ENCODE measurements at places on chromosomes 6 and 20. TPM values are rescaled to one million over a fixed set of nuclear protein-coding genes. Genes with fewer than 3 reads are reported as not detected.

The NFKBIL1 gene
- total RNA-seq, result 19.8 TPM

GRCh38 chr6:15107644-15108382 lies 138.1 kb upstream of the JARID2 start:
- H3K4me3 ChIP-seq, result no peak overlapping the region
- no peaks in the 10 kb centered on the region for H3K4me1 ChIP-seq
- no peak for DNase-seq

The RSPH9 gene
- 0.23 TPM for total RNA-seq

- no peak overlapping the region for H3K27ac ChIP-seq
- H3K4me3 ChIP-seq, result no peak overlapping the region
- H3K4me1 ChIP-seq, result no peaks in the 10 kb centered on the region
- no peaks in the 10 kb centered on the region for H3K27me3 ChIP-seq
These were observed 388.8 kb downstream of the THBS2 start for GRCh38 chr6:168864541-168865460.

The MSH5 gene
- 15.1 TPM for total RNA-seq

- no peaks in the 10 kb centered on the region for H3K27me3 ChIP-seq
- H3K36me3 ChIP-seq, result no peaks in the 10 kb centered on the region
- H3K27ac ChIP-seq, result no peak overlapping the region
- H3K4me1 ChIP-seq, result no peaks in the 10 kb centered on the region
- peak overlapping the region; percentile 65 for H3K4me3 ChIP-seq
These were observed 679 bp upstream of the RING1 start for GRCh38 chr6:33207552-33208090.

GRCh38 chr6:137808836-137809315 lies 58.2 kb upstream of the TNFAIP3 start:
- H3K27ac ChIP-seq, result no peak overlapping the region
- H3K27me3 ChIP-seq, result no peaks in the 10 kb centered on the region

- H3K27me3 ChIP-seq, result no peaks in the 10 kb centered on the region
- H3K36me3 ChIP-seq, result peaks cover 6% of the 10 kb centered on the region
- no peak overlapping the region for H3K27ac ChIP-seq
- H3K4me3 ChIP-seq, result no peak overlapping the region
These were observed 3.2 kb downstream of the ZKSCAN4 start for GRCh38 chr6:28248916-28249315.

The SAPCD1 gene
- 0.68 TPM for total RNA-seq

- no peak overlapping the region for H3K27ac ChIP-seq
- no peaks in the 10 kb centered on the region for H3K36me3 ChIP-seq
- no peak overlapping the region for H3K4me3 ChIP-seq
- no peaks in the 10 kb centered on the region for H3K27me3 ChIP-seq
- H3K4me1 ChIP-seq, result no peaks in the 10 kb centered on the region
These were observed 148.0 kb downstream of the TMEM200A start for GRCh38 chr6:130513770-130514169.

The SLC25A27 gene
- 45.9 TPM for total RNA-seq

The ADAM33 gene
- total RNA-seq, result 96.8 TPM

GRCh38 chr20:20003031-20003954 lies 13.9 kb upstream of the NAA20 start:
- no peaks in the 10 kb centered on the region for H3K4me1 ChIP-seq
- H3K27ac ChIP-seq, result peak overlapping the region; percentile 82
- DNase-seq, result no peak
- peak overlapping the region; percentile 21 for H3K4me3 ChIP-seq

The NKX2-2 gene
- not detected for total RNA-seq

The MOXD1 gene
- 1.0 TPM for total RNA-seq

DNA sequence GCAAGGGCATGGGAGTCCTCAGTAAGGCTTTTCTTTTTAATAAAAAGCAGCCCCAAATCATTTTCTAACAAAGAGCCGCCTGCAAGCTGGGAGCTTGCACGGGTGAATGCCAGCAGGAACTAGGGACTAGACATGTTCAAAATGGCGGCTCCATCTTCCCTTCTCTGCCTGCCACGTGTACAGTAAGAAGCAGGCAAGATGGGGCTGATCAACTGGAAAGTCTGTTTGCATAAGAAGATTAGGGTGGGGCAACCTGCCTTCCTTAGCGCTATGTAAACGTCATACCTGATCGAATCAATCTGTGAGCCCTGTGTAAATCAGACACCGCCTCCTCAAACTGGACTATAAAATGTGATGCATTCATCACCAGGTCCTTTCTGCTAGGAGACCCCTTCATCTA lies 299.4 kb upstream of the SOX4 start:
- no peaks in the 10 kb centered on the region for H3K4me1 ChIP-seq
- no peaks in the 10 kb centered on the region for H3K36me3 ChIP-seq
- H3K4me3 ChIP-seq, result no peak overlapping the region
- H3K27me3 ChIP-seq, result no peaks in the 10 kb centered on the region
- no peak overlapping the region for H3K27ac ChIP-seq

The OR2H2 gene
- total RNA-seq, result not detected

DNA sequence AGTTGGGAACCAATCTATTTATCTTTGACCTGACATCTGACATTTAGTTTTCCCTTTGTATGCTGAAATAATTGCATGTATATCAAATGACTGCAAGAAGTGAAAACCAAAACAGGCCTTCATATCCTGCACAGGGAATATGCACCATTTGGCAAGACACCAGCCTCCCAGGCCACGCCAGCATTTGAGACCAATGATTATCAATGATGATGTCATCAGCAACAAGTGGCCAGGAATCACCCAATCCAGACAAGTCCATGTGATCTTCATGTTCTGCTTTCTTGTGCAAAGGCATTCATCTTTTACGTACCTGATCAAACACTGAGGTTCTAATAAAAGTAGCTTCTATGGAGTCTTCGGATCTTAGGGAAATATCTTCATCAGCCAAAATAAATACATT lies 107.4 kb upstream of the TENT5A start:
- H3K27ac ChIP-seq, result peak overlapping the region; percentile 37
- peak; percentile 83 for DNase-seq
- no peak overlapping the region for H3K4me3 ChIP-seq
- H3K4me1 ChIP-seq, result peaks cover 22% of the 10 kb centered on the region
- H3K27me3 ChIP-seq, result no peaks in the 10 kb centered on the region

GRCh38 chr6:126341126-126341525 lies 1.2 kb downstream of the CENPW start:
- H3K27me3 ChIP-seq, result no peaks in the 10 kb centered on the region
- no peak overlapping the region for H3K4me3 ChIP-seq
- H3K27ac ChIP-seq, result no peak overlapping the region
- no peaks in the 10 kb centered on the region for H3K4me1 ChIP-seq

- H3K27ac ChIP-seq, result no peak overlapping the region
- no peak overlapping the region for H3K4me3 ChIP-seq
- no peaks in the 10 kb centered on the region for H3K27me3 ChIP-seq
- no peak for DNase-seq
These were observed 190.8 kb upstream of the LAMP5 start for GRCh38 chr20:9323622-9324021.

GRCh38 chr20:46025376-46025783 lies 3.6 kb upstream of the SLC12A5 start:
- no peaks in the 10 kb centered on the region for H3K27me3 ChIP-seq
- H3K36me3 ChIP-seq, result no peaks in the 10 kb centered on the region

The ERMARD gene
- 15.0 TPM for total RNA-seq

DNA sequence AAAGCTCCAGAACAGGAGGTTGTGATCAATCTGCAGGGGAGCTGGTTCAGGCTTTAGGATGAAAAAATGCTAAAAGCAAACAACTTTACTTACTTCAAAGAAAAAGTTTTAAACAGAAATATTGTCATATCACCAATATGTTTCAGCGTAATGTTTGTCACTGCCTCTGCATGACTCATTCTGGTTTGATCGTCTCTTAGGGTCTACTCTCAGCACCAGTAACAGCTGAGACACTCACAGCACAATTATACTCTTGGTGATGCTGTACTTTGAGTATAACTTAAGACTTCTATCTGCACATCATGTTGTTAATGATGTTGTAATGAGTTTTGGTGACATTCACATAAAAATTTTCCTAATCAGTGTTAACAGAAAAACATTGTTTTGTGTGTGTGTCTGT lies 665.4 kb downstream of the EPM2A start:
- no peak overlapping the region for H3K27ac ChIP-seq
- H3K27me3 ChIP-seq, result no peaks in the 10 kb centered on the region
- no peak for DNase-seq
- H3K36me3 ChIP-seq, result no peaks in the 10 kb centered on the region
- H3K4me1 ChIP-seq, result no peaks in the 10 kb centered on the region

The RWDD2A gene
- total RNA-seq, result 5.0 TPM

DNA sequence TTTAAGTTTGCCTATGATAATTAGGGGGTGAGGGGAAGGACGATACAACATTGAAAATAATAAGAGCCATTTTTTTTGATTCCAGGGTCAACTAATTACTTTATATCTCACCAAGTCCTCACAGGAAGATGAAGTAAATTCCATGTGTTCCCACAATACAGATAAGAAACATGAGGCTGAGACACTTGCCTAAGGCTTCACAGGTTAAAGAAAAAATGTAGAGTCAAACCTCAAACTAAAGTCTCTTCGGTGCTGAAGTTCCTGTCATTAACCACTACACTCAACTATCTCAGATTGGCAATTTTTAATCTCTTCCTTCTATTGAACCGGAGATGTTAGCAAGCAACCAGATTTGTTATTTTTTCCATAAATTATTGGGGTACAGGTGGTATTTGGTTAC lies 33.0 kb downstream of the MRAP2 start:
- peaks cover 5% of the 10 kb centered on the region for H3K4me1 ChIP-seq
- H3K36me3 ChIP-seq, result no peaks in the 10 kb centered on the region
- H3K27me3 ChIP-seq, result no peaks in the 10 kb centered on the region

The ARMH2 gene
- not detected for total RNA-seq

DNA sequence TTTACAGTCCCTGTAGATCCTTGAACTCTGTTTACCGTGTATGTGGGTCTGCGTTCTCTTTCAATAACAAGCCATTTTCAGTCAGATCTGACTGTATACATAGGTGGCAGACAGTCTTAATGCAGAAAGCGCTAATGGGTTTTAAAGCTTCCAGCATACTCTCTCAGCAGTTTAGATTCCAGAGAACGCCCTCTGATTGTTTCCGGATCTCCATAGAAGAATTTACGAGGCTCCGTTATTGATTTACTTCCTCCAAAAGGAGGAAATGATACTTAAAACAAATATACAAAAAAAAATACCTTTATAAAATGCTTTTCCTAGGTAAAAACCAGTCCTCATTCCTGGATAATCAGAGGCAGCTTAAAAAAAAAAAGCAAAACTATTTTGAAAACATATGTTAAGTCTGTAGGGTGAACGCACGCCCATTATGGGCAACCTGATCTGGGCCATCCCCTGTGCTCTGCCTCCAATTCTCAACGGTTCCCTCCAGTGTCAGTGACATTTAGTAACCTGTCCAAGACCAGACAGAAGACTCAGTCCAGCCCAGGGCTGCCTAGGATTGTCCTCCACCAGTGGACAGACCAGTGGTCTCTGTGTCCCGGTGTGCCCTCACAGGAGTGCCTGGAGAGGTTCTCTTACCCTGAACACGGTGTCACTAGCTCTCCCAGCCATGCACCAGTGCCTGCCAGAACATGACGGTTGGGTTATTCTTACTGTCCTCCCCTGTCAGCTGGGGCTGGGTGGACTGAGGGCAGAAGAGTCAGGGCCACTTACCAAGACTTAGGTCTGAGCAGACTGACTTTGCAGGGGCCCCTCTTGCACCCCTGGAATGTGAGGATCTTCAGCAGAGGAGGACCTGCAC lies 217.3 kb downstream of the ARID1B start:
- no peaks in the 10 kb centered on the region for H3K36me3 ChIP-seq
- no peak overlapping the region for H3K27ac ChIP-seq
- no peak overlapping the region for H3K4me3 ChIP-seq
- no peaks in the 10 kb centered on the region for H3K27me3 ChIP-seq
- DNase-seq, result no peak

GRCh38 chr6:120735641-120736040 lies 598.6 kb downstream of the TBC1D32 start:
- no peak overlapping the region for H3K4me3 ChIP-seq
- H3K27ac ChIP-seq, result no peak overlapping the region
- DNase-seq, result no peak
- no peaks in the 10 kb centered on the region for H3K36me3 ChIP-seq
- H3K4me1 ChIP-seq, result no peaks in the 10 kb centered on the region

The NKX2-4 gene
- total RNA-seq, result not detected

GRCh38 chr20:16107172-16107870 lies 465.9 kb downstream of the KIF16B start:
- H3K4me3 ChIP-seq, result no peak overlapping the region
- no peak overlapping the region for H3K27ac ChIP-seq
- H3K27me3 ChIP-seq, result no peaks in the 10 kb centered on the region
- DNase-seq, result no peak
- H3K4me1 ChIP-seq, result no peaks in the 10 kb centered on the region

GRCh38 chr6:42366999-42367352 lies 84.8 kb downstream of the TRERF1 start:
- no peak overlapping the region for H3K27ac ChIP-seq
- H3K4me3 ChIP-seq, result no peak overlapping the region
- DNase-seq, result no peak
- H3K4me1 ChIP-seq, result no peaks in the 10 kb centered on the region
- H3K36me3 ChIP-seq, result no peaks in the 10 kb centered on the region

DNA sequence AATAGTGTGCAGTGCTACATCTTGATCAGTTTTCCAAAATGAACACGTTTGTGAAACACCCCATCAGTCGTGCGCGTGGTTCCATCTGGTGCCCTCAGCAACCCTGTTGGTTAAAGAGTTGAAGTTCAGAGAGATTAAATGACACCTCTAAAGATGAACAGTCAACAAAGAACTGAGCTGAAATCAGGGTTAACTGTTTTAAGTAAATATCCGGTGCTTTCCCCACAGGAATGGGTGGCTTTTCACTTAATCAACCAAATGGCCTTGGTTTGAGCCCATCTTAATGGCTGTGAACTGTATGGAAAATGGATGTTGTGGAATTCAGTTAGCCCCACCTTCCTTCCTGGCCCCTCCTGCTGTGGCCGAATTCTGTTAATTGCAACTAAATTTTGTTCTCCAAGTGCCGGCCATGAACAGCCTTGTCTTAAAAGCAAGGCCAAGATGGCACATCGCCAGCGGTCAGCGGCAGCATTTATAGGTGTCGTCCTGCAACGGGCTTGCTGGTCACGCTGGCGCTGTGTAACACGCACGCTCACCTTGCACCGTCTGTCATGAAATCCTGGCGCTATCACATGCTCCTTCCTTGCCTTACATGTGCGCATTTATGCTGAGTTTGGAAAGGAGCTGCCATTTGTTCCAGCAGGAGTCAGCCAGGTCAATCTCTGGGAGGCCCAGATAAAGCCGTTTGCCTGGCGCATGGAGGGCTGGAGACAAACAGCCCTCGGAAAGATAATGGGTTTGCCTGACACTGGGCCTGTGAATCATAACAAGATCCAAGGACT lies 164.5 kb downstream of the ERMARD start:
- no peaks in the 10 kb centered on the region for H3K27me3 ChIP-seq
- H3K4me1 ChIP-seq, result no peaks in the 10 kb centered on the region
- no peaks in the 10 kb centered on the region for H3K36me3 ChIP-seq
- no peak overlapping the region for H3K4me3 ChIP-seq

The PACRG gene
- total RNA-seq, result 0.54 TPM

The DEFB124 gene
- 7.6 TPM for total RNA-seq

Measured in aorta (tissue), 5 donors.